Thoracic aorta (tissue), 2 donors: ENCODE measurements at places on chromosomes 5 and 9.

DNA sequence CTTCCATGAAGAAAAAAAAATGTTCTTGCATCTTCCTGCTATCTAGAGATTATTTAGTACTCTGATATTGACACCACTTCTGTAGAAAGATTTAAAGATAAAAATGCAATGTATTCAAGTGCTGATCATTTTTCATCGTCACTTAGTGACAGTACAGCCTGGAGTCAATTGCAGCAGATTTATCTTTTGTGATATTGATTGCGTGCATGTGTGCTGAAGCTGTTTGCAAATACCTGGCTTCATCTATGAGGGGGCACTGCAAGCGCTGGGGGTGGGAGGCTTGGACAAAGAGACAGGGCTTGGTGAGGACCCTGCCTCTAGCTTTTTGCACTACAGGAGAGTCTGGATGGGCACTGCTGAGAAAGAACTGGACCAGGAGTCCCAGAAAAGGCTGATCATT lies 38.0 kb upstream of the MED27 start:
- no peak for DNase-seq

GRCh38 chr9:104091708-104092107 lies 2.4 kb upstream of the SMC2 start:
- no peak for DNase-seq

- DNase-seq: no peak
Observed at GRCh38 chr9:134461426-134461982, 135.2 kb downstream of the RXRA start.

DNA sequence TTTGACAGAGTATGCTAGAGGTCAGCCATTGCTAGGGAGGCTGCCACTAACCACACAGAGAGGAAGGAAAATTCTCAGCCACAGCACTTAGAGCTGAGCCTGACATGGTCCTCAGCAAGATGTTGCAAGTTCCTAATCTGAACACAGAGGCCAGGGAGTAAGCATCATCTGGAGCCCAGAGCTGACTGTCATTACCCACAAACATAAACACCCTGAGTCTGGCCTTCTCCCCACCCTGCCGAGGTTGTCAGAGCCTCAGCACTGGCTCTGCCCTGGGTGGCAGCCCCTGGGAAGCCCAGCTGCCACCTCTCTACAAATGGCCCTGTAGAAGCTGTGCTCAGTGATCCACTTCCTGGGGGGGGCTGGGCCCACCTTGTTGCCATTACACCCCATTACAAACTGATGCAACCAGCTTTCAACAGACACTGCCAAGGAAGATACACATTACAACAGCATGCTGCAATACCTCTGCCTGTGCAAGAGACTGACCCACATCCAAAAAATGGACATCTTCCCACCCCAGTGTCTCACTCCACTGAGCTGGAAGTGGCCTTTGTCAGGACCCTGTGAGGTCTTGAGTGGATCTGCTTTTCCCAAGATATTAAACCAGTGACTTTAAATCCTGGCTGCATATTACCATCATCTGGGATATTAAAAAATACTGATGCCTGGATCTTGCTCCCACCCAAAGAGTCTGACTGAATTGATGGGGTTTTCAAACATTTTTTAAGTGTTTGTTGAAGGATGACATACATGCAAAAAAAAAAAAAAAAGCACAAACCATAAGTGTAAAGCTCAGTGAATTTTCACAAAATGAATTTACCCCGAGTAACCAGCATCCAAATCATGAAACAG lies 33.0 kb downstream of the IRF1 start:
- DNase-seq: no peak

DNA sequence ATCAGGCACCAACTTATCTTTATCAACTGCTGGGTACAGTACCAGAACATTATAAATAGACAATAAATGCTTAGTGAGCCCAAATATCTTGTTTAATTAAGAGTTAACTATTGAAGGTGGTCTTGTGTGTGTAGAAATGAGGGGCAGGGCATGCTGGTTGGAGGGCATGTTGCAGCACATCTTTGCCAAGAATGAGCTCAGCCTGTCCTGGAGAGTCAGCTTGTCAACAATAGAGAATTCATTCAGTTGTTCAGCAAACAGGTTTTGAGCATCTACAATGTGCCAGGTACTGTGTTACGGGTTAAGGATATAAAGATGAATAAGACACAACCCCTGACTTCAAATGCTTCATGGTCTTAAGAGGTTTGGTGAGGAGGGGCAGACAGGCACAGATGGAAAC lies 19.2 kb upstream of the F2RL1 start:
- no peak for DNase-seq

- DNase-seq: no peak
Observed at GRCh38 chr5:156920861-156921431, 42.1 kb downstream of the TIMD4 start.

DNA sequence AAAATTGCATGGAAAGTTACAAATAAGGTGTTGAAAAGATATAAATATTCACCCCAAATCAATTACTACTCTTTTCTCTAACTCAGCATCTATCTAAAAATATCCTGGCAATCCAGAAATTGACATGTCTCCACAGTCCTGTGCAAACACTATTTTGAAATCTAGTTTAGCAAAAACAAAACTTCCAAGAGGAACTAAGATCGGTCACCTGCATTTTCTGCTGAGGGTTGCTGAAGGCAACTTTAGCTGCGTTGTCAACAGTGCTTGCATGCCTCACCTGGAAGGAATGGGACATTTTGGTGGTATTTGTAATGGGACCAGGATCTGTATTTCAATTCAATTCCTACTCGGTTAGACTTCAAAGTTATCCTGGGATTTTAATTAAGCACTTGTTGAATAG lies 398.3 kb downstream of the NTRK2 start:
- DNase-seq: no peak

DNA sequence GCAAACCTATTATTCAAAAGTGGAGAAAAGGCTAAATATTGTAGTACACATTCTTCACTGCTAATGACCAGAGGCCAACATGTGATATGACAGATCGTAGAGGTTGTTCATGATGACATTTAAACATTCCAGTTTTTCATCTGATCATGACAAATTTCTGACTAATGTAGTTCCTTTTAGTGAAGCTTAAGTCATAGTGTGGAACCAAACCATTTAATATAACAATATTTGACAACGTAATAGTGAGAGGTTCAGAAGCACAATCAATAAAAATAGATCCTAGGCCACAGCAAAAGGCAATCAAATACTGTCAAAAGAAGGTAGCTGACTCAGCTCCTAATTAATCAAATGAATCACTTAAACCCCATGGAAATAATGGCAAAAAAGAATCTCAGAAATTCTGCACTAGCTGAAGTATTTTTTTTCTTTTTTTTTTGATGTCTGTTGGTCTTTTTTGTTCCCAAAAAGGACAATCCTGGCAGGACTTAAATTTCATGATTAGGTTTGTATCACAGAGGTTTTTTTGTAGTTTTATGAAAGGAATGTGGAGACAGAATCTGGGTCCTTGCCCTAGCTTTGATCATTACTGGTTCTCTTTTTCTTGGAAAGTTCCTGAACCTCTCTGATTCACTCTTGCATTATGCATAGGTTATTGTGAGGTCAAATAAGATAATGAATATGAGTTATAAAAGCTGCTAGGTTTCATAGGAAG lies 795.0 kb downstream of the DTWD2 start:
- DNase-seq: no peak

- DNase-seq: no peak
Observed at GRCh38 chr9:131833906-131834305, 94.0 kb upstream of the RAPGEF1 start.

GRCh38 chr5:43567967-43568366 lies 11.1 kb upstream of the PAIP1 start:
- no peak for DNase-seq

DNA sequence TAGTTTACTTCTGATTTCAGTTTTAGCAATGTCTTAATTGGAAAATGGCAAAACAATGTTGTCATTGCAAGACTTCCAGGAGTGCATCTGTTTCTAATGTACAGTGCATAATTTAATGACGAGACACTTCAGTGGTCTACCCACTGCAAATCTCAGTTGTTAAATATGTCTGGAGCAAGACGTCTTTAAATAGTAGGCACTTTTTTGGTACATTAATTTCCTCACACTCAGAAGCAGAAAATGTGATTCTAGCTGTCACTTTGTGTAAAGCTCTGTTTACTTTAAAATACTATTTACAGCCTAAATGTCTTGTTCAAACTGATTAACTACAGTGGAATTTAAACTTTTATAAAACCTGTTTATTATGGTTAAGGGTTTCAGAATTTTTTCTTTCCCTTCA lies 815.5 kb downstream of the TLE1 start:
- DNase-seq: no peak

DNA sequence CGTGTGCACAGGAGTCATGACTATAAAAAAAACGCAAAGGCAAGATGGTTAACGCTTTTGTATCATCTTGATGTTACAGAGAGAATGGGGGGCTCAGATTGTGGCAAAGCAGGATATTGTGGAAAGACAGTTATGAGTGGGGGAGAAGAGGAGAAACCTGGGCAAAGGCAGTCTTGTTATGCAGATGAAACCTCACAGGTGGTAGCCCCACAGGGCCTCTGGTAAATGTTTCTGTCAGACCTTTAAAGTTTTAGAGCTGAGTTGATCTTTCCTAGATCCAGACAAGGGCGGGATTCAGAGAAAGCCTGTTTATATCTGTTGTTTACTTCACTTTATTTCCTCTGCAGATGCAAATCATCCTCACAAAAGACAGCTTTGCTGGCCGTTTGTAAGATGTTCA lies 55.2 kb downstream of the C9orf85 start:
- no peak for DNase-seq

DNA sequence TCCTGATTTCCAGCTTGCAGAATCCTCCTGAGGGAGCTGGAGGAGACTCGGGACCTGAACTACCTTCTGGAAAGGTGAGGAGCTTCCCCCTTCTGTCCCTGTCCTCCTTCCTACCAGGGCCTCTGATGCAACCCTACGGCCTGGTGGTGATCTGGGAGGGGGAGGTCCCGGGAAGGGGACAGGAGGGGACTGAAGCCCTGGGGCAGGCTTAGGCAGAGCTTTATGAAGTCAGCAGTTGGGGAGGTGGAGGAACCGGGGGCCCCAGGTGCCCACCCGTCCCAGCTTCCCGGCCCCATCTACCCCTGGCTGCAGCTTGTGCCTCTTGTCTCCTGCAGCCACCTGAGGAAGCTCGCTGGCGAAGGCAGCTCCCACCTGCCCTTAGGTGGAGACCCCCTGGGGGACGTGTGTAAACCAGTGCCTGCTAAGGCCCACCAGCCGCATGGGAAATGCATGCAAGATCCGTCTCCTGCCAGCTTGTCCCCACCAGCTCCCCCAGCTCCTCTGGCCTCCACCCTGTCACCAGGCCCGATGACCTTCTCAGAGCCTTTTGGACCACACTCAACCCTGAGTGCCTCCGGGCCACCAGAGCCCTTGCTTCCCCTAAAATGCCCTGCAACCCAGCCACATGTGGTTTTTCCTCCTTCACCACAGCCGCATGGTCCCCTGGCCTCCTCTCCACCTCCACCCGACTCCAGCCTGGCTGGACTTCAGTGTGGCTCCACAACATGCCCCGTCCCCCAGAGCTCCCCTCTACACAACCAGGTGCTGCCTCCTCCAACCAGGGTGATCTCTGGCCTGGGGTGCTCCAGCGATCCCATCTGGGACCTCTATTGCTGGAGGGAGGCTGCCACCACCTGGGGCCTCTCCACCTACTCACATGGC lies 2.1 kb downstream of the SPATA31E1 start:
- DNase-seq: no peak

DNA sequence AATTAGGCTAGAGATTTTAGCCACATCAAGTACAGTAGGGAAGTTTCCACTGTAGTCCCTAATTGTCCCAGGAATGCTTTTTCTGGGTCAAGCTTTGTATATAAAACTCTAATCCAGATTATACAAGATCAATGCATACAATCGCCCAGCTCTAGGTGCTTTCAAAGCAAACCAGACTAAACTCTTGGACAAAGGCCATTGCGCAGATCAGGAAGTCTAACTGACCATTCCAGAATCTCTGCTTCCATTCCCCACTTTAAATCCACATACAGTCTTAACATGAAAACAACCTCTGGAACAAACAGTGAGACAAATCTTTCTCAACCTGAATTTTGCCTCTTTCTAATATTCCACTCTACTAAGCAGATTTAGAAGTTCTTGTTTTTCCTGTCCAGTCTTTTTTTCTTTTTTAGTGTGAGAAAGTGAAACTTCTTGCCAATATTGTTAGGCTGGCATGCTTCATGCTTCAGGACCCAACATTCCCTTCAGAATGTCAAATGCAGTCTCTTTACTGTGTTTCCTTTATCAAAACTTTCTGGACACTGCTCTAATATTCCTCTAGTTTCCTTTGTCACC lies 76.1 kb downstream of the ITGA1 start:
- DNase-seq: no peak

- no peak for DNase-seq
Observed at GRCh38 chr5:157263496-157264090, 2.3 kb upstream of the CYFIP2 start.

DNA sequence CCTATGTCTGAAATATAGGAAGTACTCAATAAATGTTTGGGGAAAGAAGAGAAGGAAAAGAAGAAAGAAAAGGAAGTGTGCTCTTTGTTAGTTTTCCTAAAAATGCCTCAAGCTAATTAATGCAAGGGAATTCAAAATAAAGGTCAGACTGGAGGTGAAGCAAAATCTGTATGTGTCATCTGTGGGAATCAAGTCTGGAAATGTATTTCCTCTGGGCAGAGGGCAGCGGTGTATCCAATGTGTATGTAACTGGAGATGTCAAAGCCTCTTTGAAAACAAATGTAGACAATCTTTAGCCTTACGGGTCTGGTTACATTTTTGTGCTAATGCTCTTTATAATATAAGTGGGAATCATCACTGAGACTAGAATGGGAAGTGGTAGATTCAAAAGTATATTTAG lies 471.4 kb downstream of the MAN2A1 start:
- no peak for DNase-seq

- no peak for DNase-seq
Observed at GRCh38 chr9:105067895-105068580, 140.1 kb upstream of the ABCA1 start.

DNA sequence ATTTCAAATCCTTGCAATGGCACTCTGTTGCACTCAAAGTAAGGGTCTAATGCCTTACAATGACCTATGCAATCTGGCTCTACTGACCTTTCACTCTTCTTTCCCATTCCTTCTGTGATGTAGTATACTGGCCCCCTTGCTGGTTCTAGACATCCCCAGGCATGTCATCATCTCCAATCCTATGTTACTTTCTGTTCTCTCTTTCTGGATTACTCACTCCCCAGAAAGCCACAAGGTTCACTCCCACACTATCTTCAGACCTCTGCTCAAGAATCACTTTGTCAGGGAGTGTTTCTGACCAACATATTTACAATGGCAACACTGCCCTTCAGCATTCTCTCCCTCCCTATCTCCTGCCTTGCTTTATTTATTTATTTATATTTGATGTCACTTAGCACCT lies 802.2 kb upstream of the WWC1 start:
- DNase-seq: no peak
